ENCODE measurements at places on chromosomes 2 and 18.

DNA sequence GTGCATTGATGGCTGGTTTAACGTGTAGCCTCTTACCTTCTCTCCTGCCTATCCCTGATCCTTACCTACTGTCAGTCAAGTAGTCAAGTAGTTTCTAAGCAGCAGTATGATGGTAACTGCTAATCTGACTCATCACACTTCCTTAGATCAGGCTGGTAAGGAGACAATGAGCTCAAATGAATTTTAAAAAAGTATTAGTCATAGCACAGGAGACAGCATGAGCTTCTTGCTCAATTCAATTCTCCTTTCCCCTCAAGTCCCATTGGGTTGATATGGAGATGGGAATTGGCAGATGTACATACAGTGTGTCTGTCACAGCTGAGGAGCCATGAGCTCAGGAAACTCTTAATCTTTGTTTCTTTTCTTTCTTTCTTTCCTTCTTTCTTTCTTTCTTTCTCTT lies 799.7 kb downstream of the LRP1B start:
- no peak for DNase-seq

DNA sequence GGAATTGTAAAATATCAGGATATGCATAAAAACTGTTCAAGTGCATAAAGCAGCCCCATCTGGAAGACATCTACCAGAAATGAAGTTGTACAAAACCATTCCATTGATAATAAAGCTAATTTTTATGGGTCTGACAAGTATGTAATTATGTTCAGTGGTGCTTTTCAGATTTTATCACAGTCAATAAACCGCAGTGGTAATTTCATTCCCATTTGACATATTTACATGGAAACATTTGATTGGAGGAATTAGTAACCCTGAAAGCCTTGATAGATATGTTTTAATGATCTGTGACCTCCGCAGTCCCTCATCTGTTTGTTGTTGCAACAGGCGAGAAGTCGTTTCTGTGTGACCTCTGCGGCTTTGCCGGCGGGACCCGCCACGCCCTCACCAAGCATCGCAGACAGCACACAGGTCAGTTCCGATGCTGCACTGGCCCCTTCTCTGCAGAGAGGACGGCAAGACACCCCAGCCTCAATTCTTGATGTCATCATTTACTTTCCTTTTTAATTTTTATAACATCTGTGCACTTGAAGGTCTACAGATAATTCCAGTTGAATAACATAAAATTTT lies 283.1 kb downstream of the ZNF407 start:
- DNase-seq = no peak

DNA sequence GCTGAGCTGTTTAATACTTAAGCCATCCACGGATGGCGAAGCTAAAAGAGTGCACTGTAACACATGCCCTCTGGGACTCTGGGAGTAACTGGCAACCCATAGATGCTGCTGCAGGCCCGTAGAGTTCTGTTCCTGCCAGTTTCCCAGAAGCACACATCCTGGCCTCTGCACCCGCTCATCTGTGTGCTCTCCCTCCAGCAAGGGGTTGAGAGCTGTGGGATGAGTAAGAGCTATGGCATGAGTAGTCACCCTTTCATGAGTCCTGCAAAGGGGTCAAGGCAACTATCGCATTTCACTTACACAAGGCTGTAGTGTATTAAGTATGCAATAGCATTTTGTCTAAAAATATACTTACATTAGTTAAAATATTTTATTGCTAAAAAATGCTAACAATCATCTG lies 1341.8 kb upstream of the NXPH2 start:
- no peak for DNase-seq

- no peak for DNase-seq
Observed at GRCh38 chr2:138622613-138623012, 121.0 kb downstream of the SPOPL start.

Data from SK-MEL-5 (cell line).